ENCODE measurements at places on chromosomes 5 and 9. TPM values are rescaled to one million over a fixed set of nuclear protein-coding genes. Genes with fewer than 3 reads are reported as not detected.

The ANKH gene
- polyA plus RNA-seq: 8.3 TPM

The SLC36A3 gene
- not detected for polyA plus RNA-seq

The GPRIN1 gene
- polyA plus RNA-seq: 2.3 TPM

The ADAMTS16 gene
- polyA plus RNA-seq: 79.9 TPM

The DAB2IP gene
- polyA plus RNA-seq: 40.0 TPM

The SHC3 gene
- 2.3 TPM for polyA plus RNA-seq

The FAM169A gene
- polyA plus RNA-seq: 18.2 TPM

The SLC25A2 gene
- polyA plus RNA-seq: 0.19 TPM

The ANKRD18A gene
- polyA plus RNA-seq: 3.7 TPM

The CTXN3 gene
- polyA plus RNA-seq: 0.09 TPM

The MLLT3 gene
- 27.3 TPM for polyA plus RNA-seq

The BTNL3 gene
- polyA plus RNA-seq: 0.09 TPM

The UBTD2 gene
- 58.3 TPM for polyA plus RNA-seq

The IFNA16 gene
- polyA plus RNA-seq: not detected

The C1QTNF3 gene
- polyA plus RNA-seq: 56.7 TPM

The TEK gene
- 33.0 TPM for polyA plus RNA-seq

The NIPBL gene
- polyA plus RNA-seq: 55.3 TPM

The IQGAP2 gene
- 76.6 TPM for polyA plus RNA-seq

The WNT8A gene
- polyA plus RNA-seq: 0.25 TPM

The NIPAL4 gene
- 0.75 TPM for polyA plus RNA-seq

The PSD2 gene
- polyA plus RNA-seq: 3.0 TPM

The PCDHGA5 gene
- polyA plus RNA-seq: 2.6 TPM

The SHISAL2B gene
- polyA plus RNA-seq: not detected

The SPATA31E1 gene
- polyA plus RNA-seq: not detected

The ALG2 gene
- polyA plus RNA-seq: 45.6 TPM

The BTNL9 gene
- polyA plus RNA-seq: 10.2 TPM

The PCDHGA4 gene
- 2.4 TPM for polyA plus RNA-seq

The MIER3 gene
- polyA plus RNA-seq: 31.9 TPM

Measured in renal pelvis (tissue), 12 donors.